ENCODE measurements at places on chromosomes 1 and 21.

GRCh38 chr1:59418363-59419144 is 121.7 kb downstream of the FGGY start:
- DNase-seq: no peak

DNA sequence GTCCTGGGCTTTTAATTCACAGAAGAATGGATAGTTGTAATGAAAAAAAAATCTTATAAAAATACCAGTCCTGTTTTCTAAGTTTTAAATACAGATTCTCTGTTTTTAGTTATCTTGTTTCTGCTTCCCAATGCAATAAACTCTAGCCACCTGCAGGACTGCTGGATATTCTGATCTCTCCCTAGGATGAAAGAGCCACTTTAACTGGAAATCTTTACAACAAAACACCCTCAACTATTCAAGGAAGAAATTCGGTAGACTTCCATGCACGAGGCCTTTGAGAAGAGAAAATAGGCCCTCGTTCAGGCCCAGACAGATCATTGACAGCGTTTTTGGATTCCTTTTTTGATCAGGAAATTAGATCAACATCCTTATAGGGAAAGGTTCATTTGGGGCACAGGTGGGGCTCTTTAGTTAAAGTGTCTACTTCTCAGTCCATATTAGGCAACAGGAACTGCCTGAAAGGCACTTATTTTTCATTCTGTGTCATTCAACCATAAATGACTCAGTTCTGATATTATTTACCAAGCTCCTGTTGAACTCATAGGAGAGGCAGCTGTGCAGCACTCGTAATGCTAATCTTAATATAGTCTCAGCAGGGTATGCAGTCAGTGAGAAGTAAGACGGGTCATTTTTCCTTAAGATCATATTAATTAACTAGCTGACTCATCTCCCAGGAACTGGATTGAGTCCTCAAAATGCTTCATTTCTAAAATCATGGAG is 71.1 kb upstream of the ERRFI1 start:
- peak; percentile 23 for DNase-seq

GRCh38 chr1:208019257-208019656 is 108.3 kb upstream of the CD34 start:
- DNase-seq: no peak

GRCh38 chr1:75243124-75243523 is 108.9 kb downstream of the LHX8 start:
- no peak for DNase-seq

GRCh38 chr21:39837861-39838359 is 29.3 kb upstream of the PCP4 start:
- no peak for DNase-seq

- peak; percentile 82 for DNase-seq
Measured at GRCh38 chr1:2044510-2045319, 5.5 kb upstream of the PRKCZ start.

GRCh38 chr1:35605867-35606182 is 32.7 kb downstream of the TFAP2E start:
- DNase-seq: no peak

- DNase-seq: no peak
Measured at GRCh38 chr1:225349826-225350225, 78.0 kb downstream of the LBR start.

GRCh38 chr21:42414928-42415769 is 11.4 kb downstream of the UBASH3A start:
- peak; percentile 90 for DNase-seq

DNA sequence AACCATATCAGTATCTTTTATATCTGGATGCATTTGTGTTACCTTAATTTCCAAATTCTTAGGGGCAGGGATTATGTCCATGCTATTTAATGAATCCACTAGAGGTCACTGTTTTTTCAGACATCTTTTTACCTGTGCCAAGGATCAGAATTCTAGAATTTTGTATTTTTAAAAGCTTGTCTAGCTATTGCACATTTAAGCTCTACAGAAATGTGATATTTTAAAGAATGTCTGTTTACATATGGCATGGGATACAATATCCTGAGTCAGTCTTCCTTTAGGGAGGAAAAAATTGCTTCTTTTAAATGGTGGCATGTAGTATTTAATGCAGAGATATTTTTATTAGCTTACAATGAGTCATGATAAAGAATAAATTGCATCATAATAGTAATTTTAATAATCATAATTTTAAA is 11.3 kb downstream of the RPAP2 start:
- peak; percentile 55 for DNase-seq

All from CD4-positive, alpha-beta T cell treated with Interleukin-10 for 1 hour (primary cell).